Right ventricle myocardium superior (tissue), 1 donor: ENCODE measurements at places on chromosomes 2 and 18. TPM values are rescaled to one million over a fixed set of nuclear protein-coding genes. Genes with fewer than 3 reads are reported as not detected.

Gene PNPT1
- total RNA-seq: 31.5 TPM

- no peak for DNase-seq
Measured at GRCh38 chr2:157940024-157940423, 63.9 kb upstream of the ACVR1 start.

Gene HOXD11
- total RNA-seq: not detected

Gene LTBP1
- total RNA-seq: 79.9 TPM

- no peak for DNase-seq
Measured at GRCh38 chr2:88711897-88712296, 20.4 kb downstream of the RPIA start.

GRCh38 chr2:145161656-145162055, 641.7 kb upstream of the ZEB2 start:
- DNase-seq: no peak

DNA sequence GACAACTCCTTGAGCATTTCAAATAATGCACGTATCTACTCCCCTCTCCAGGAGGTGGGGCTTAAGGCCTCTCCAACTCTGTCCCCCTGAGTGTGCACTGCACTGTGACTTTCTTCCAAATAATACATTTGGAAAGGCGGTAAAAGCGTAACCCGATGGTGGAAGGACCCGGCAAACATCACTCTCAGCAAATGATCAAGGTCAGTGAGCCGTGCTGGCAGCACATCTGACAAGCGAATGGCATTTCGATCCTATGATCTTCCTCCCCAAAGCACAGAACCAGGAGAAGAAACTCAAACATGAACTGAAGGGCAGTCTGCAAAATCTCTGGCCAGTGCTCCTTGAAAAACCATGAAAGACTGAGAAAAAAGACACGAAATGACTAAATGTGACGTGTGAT, 208.7 kb downstream of the TWIST2 start:
- no peak for DNase-seq

DNA sequence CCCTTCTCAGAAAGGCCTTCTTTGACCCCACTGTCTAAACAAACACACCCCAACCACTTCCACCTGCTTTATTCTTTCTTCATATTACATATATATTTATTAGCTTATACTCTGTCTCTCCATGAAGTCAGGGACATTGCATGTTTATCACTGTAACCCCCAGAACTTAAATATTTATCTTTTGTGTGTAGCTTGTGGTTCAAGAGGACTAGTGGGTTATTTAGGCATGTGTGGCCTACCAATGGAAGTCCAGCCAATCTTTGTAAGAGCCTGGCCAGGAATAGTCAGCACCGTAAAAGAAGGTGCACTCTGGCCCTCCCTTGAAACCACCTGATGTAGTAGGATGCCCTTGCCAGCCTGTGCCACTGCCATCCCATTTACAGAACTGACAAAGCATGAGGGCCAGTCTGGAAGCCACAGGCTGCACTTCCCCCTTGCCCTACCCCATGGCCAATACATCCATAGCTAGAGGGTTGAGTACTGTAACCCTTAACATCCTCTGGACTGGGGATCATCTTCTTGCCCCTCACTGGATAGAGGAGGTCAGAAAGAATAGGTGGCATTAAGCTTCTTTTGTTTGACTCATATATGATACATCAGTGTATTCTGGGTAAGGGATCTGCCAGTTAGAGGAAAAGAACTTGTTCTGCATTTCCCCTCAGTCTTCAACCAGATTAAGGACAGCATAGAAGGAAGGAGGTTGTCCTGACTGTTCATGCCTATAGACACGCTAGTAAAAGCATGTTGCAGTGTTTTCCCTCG, 4.9 kb downstream of the NEMP2 start:
- no peak for DNase-seq

DNA sequence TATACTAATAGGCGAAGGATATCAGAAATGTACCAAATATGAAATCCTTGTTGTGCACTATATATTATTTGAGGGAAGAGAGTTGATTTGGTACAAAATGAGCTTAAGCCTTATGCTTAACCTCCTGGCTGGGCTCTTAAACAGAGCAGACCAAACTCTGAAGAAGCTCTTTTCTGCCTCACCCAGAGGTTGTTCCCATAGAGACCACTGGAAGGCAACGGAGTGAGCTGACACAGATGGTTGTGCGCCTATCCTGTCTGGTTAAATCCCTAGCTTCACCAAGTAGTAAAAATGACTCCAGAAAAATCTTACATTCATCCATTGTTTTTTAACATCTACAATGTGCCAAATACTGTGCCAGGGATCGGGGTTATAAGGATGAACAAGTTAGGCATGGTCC, 55.9 kb upstream of the NOL4 start:
- no peak for DNase-seq

DNA sequence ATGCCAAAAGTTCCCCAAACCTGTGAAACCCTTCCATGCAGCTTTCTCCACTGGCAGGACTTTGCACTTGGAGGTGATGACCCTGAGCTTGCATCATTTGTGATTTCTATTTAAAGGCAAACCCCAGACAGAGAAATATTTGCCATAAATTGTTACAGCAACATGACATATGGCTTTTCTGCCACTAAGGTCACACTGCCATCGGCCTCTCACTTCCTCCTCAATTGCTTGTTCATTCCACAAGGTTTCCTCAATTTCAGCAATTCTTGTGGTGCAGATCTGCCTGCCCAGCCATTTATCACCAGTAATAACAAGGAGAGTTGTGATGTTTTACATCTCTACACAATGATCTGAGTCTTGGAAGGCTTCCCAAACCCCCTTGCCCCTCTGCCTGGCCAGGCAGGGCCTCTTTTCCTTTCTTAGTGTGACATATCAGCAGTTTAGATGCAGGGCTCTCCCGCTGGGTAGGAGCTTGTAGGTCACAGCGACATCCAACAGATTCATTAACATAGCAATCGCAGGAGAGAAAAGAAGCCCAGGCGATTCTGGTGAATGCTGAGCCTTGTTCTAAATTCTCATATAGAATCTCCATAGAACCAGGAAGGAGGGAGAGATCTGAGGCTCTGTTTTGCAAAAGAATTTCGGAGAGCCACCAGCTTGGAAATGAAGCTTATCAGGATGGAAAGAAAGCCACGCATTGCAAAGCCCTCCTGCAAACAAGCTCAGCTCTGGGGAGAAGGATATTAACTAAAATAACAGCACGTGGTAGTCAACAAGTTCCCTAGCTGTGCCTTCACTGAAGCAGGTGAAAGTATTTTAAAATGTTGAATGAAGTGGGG, 46.7 kb upstream of the ITGA6 start:
- DNase-seq: no peak

Gene TRIM43
- not detected for total RNA-seq

- DNase-seq: peak; percentile 56
Measured at GRCh38 chr2:151238527-151239487, 22.9 kb downstream of the RBM43 start.

GRCh38 chr2:162424816-162425215, 80.9 kb downstream of the GCA start:
- DNase-seq: no peak

- DNase-seq: no peak
Measured at GRCh38 chr2:144533221-144533620, 13.3 kb upstream of the ZEB2 start.

Gene FAM161A
- 0.78 TPM for total RNA-seq

GRCh38 chr18:79857082-79857671, 59.4 kb downstream of the KCNG2 start:
- DNase-seq: no peak
